RPMI7951 (cell line): ENCODE measurements at places on chromosomes 7 and 10. TPM values are rescaled to one million over a fixed set of nuclear protein-coding genes. Genes with fewer than 3 reads are reported as not detected.

- DNase-seq: peak; percentile 28
These were observed 925.2 kb upstream of the GHITM start for GRCh38 chr10:83214136-83214535.

DNA sequence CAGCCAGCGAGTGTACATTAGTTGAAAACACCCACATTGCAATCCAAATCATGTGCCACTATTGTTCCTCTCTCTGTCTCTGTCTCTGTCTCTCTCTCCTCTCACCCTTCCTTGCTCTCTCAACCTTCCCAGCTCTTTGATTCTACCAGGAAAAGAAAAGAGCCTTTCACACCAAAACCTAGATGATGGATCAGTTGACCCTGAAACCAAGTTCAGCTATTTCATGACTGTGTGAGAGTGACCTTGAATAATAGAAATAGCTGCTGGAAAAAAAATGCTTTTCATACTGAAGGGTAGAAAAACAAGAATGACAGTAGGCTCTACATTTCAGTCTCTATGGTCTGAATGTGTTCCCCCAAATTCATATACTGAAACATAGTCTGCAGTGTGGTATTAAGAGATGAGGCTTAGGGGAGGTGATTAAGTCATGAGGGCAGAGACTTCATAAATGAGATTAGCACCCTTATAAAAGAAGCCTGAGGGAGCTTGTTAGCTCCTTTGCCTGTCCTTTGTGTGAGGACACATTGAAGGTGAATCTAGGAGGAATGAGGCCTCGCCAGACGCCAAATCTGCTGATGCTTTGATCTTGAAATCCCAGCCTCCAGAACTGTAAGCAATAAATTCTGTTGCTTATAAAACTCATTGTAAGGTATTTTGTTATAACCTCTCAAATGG lies 65.2 kb downstream of the LYZL1 start:
- DNase-seq: no peak

- DNase-seq: no peak
These were observed 719.6 kb downstream of the CCSER2 start for GRCh38 chr10:85047979-85048378.

DNA sequence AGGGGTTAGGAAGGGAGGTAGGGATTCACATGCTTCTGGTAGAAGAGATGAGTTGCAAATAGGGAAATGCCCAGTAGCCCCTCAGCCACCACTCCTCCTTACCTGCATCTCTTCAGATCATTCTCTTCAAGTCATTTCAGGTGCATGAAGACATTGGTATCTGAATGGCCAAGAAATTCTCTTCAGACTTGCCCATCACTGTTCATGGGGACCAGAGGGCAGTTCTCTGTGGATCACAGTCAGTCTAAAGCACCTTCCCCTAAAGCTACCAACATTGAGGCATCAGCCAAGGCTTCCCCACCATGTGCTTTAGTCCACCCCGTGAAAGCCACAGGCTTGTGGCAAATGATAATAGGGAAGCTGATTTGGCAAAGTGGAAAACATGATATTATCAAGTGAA lies 319.4 kb upstream of the ZNF32 start:
- DNase-seq: no peak

DNA sequence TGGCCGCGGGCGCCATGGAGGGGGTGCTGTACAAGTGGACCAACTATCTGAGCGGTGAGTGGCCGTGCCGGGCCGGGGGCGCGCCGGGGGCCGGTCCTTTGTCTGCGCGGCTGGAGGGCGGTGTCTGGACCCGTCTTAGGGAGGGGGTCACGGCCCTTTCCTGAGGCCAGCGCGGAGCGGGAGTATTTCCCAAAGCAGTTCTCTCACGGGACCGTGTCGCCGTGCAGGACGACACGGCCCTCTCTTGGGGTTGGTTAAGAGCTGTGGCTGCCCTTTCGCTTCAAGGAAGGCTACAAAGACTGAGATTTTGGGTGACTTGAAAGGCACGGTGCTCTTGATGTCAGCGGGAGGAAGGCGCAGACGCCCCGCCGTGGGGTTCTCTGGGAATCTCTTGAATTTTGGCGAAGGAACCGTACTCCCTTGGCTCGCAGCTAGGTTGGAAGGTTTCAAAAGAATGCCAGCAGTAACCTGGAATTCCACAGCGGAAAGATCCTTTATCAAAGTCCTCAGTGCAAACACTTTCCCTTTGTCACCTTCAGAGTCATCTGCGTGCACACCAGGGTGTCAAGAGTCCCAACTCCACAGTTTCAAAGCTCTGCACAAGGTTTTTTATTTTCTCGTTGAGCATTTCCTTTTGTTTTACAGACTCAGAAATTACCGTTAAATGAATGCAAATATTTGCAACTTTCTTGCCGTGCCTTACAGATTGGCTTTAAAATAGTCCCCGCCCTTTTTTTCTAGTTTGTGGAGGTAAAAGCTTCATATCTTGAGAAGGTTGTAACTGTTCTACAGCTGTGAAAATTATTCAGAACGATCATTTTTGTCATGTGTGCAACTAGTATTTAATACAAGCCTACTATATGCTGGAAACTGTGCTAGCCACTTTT lies 780 bp downstream of the PLEKHA8 start:
- peak; percentile 68 for DNase-seq

DNA sequence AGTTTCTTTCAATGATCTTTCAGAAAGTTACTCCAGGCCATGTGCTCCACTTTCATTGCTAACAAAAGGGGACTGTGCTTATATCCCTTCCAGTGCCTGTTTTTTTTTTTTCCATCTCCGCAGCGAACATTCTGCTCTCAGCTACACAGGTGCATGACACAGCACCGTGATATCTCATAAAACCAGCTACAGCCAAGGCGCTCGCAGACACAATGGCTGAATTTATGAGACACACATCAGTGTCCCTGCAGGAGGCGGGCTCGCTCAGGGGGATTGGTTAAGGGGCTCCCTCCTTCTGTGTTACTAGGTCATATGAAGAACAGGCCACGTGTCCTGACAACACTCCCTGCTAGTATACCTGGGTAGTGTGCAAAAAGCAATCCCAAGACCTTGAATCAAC lies 245.5 kb downstream of the SKAP2 start:
- DNase-seq: no peak

- no peak for DNase-seq
These were observed 27.6 kb upstream of the PLPP4 start for GRCh38 chr10:120429395-120429794.

DNA sequence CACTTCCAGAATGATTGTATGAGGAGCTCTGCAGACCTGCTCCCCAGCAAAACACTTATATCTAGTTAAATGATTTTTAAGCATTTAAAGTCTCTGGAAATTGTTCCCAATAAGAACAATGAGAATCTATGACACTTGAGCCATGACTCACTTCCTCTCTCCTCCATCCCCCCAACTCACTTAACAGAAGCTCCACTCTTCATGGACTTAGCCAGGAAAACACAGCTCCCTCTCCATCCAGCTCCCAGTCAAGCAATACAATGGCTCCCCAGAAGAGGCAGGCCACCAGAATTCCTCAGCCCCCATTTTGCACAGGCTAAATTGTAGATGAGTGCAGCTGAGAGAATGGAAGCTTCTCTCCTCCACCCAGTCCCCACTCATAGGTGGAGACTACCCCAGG lies 27.0 kb downstream of the AOC1 start:
- peak; percentile 16 for DNase-seq

GRCh38 chr7:113179313-113179712 lies 61.0 kb upstream of the SMIM30 start:
- DNase-seq: no peak

- DNase-seq: no peak
These were observed 51.3 kb downstream of the PCLO start for GRCh38 chr7:83111391-83111790.

- DNase-seq: peak; percentile 62
These were observed 776 bp downstream of the PEX1 start for GRCh38 chr7:92527300-92528187.

GRCh38 chr10:24951201-24952142 lies 934 bp downstream of the PRTFDC1 start:
- DNase-seq: no peak

DNA sequence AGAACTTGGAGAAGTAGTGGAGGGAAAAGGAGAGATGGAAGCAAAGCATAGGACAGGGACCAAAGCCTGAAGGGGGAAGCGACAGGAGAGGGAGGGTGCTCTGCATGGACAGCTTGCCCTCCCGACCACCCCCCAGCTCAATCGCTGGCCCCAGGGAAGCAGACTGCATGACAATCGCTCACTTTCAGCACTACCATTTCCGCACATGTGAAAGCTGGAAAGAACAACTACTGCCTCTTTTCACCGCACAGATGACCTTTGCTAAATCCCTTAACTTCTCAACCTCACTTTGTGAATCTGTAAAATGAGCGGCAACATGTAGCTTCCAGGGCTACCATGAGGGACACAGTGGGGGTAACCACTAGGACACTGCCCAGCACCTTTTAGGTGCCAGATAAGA lies 17.1 kb downstream of the VOPP1 start:
- no peak for DNase-seq

DNA sequence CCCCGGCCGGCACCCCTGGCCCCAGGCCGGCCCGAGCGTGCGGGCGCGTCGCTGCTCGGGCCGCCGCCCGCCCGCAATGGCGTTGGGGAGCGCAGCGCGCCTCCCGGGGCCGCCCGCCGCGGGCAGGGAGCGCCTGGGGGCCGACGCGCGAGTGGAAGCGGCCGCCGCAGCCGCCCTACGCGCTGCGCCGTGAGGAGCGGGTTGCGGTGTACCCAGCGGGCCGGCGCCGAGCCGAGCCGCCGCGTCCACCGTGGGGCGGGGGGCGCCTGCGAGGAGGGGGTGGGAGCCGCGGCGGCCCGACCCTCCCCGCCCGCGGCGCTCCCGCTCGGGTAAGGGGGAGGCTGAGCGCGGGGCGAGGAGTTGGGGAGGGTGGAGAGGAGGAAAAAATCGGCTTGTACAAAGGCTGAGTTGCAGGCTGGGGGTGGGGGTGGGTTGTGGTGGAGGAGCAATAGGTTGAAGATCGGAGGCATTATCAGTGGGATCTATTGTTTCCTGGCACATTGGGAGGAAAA lies 473 bp downstream of the PPP1R9A start:
- no peak for DNase-seq

DNA sequence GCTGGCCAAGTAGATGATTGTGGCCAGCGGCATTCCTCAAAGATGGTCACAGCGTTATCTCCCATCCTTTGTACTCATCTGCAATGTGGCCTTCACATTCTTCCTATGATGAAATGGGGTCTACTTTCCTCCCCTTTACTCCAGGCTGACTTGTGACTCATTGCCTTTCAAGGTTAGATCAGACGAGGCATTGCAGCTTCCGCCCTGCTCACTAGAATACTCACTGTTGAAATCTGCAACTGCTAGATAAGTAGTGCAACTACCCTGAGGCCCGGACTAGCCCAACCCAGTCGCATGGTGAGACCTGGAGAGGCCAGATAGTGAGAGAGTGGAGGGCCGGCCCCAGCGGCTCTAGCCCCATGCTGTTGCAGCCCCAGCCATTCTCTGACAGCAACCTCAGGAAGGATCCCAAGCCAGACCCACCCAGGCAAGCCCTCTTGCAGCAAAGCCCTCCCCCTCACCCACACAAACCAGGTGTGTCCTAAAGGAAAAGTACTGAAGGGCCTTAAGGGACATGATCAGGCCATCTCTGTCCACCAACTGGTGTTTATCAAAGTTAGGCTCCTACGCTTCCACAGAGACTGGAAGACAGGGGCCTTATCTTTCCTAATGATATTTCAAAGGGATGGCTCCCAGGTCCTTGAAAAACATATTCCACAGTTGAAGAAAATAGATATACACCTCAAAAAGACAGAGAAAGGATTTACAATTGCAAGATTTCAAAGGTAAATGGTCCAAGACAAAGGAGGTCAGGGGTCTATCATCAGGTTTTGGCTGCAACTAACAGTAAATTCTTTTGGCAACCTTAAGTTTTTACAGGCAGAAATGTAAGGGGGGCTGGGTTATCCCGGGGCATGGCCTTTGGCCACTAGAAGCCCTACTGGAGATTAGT lies 107.2 kb upstream of the TRIM24 start:
- peak; percentile 89 for DNase-seq

GRCh38 chr7:104179178-104179577 lies 28.6 kb downstream of the ORC5 start:
- DNase-seq: peak; percentile 15

DNA sequence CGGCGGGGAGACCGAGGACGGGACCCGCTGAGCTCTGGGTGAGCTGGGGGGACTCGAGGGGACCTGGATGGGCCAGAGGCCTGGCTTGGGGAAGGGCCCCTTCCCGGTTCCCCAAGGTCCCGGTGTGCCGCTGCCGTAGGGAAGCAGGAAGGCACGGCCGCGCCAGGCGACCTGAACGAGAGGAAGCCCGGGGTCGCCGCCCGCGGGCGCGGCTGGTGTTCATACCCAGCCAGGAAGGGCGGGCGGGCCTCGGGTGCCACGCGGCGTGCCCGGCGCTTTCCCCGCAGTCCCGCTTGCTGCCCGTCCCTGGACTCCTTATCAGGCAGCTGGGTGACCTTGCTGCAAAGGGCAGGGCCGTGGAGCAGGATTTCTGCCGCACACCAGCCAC lies 38.0 kb downstream of the ZNF777 start:
- DNase-seq: no peak

DNA sequence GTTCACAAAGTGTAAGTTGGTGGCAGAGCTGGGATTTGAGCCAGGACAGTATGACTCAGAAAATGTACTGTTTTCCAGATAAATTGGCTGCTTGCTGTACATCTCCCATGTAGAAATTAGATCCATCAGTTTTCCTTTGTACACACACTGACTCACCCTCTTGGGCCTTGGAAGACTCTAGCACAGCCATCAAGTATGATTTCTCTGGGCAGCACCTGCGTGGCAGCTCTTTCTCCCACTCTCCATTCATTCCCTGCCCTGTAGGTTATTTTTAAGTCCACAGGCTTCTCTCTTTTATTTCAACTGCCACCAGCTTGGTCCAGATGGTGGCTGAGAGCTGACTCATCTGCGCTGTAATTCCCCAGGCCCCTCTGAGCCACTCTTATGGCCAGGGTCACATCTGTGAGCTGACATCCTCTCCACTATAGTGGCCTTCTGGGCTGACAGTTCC lies 28.3 kb upstream of the SDK1 start:
- peak; percentile 99 for DNase-seq

- peak; percentile 50 for DNase-seq
These were observed 3.5 kb downstream of the EGFR start for GRCh38 chr7:55022002-55022985.

Gene LEP
- total RNA-seq: not detected in 2 replicates

Gene C10orf67
- total RNA-seq: not detected in 2 replicates

Gene TSPAN13
- total RNA-seq: 4.4 and 5.5 TPM in 2 replicates

Gene CAV1
- total RNA-seq: 250 and 313 TPM in 2 replicates

Gene NEBL
- total RNA-seq: under 0.01 TPM in 1 of 2 replicates, not detected in the other

Gene PKD2L1
- total RNA-seq: not detected in 2 replicates

Gene MINDY4
- 26.4 and 27.0 TPM in 2 replicates for total RNA-seq

Gene CYP26A1
- total RNA-seq: not detected in 2 replicates

Gene VWDE
- not detected in 2 replicates for total RNA-seq
